ENCODE measurements at places on chromosomes 2 and 18.

- no peak for DNase-seq
Observed at GRCh38 chr2:40343902-40344301, 108.0 kb downstream of the SLC8A1 start.

- no peak for DNase-seq
Observed at GRCh38 chr2:97354576-97354975, 235.1 kb downstream of the ANKRD36B start.

GRCh38 chr2:231245249-231246094 lies 47.0 kb downstream of the ARMC9 start:
- no peak for DNase-seq

DNA sequence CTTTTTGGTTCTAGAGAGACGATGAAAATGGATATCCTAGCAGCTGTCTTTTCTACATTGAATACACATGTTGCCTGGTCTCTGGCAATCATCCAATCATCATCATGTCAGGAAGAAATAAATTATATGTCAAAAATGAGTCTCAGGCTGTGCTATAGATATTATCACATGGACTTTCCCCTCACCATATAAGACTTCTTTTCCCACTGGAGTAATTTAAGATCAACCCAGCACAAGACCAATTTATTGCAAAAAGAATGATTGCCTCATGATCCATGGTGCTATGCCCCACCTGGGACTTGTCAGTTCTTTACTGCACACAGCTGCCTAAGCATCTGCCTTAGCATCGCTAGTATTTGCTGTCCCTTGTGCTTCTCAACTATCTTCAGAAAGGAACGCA lies 783.7 kb upstream of the TMEFF2 start:
- no peak for DNase-seq

DNA sequence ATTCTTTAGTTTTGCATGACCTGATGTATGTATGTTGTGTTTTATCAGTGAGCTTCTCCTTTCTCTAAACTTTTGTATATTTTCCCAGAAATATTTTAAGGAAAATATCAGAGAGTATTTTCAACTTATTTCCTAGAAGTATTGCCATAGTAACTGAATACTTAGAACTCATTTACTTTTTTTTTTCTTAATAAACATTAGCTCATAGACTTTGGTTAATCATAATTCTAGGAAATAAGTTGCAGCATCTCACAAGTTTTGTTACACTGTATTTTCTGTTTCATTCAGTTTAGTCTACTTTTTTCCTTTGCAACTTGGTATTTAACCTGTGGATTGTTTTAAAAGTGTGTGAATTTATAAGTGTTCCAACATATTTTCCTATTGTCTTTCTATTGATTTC lies 27.5 kb downstream of the SMCHD1 start:
- no peak for DNase-seq

Data from cortex of kidney (tissue), 1 donor.